T-helper 2 cell (primary cell): ENCODE measurements at places on chromosomes 12 and 14.

- no peak for DNase-seq
Measured at GRCh38 chr14:90632451-90632850, 183.8 kb downstream of the TTC7B start.

DNA sequence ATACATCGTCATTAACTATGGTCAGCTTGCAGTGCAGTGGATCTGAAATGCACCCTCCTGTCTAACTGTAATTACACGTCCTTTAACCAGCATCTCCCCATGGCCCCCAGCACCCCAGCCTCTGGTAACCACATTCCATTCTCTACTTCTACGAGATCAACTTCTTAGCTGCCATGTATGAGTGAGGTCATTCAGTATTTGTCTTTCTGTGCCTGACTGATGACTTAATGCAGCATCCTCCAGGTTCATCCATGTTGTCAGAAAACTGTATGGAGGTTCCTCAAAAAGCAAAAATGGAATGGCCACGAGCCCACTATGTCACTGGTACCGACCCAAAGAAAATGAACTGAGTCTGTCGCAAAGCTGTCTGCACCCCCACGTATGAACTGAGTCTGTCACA lies 107.3 kb downstream of the RIMBP2 start:
- DNase-seq = no peak

- no peak for DNase-seq
Measured at GRCh38 chr12:22692964-22693555, 68.1 kb downstream of the ETNK1 start.

DNA sequence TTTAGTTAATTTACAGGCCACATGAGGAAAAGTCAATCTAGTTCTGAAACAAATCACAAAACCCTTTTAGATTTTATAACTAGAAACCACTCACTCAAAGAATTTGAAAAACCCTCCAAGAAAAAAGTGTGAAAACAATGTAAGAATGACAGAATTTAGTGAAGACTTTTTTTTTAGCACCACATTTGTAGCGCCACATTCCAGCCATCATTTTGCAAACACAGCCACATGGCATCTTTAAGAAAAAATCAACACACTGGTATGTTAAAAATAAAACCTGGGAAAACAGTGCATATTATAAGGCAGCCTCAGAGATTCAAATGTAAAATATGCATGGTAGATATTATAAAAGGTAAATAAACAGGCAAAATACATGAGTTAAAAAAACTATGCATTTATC lies 22.3 kb upstream of the ALX1 start:
- DNase-seq = no peak

DNA sequence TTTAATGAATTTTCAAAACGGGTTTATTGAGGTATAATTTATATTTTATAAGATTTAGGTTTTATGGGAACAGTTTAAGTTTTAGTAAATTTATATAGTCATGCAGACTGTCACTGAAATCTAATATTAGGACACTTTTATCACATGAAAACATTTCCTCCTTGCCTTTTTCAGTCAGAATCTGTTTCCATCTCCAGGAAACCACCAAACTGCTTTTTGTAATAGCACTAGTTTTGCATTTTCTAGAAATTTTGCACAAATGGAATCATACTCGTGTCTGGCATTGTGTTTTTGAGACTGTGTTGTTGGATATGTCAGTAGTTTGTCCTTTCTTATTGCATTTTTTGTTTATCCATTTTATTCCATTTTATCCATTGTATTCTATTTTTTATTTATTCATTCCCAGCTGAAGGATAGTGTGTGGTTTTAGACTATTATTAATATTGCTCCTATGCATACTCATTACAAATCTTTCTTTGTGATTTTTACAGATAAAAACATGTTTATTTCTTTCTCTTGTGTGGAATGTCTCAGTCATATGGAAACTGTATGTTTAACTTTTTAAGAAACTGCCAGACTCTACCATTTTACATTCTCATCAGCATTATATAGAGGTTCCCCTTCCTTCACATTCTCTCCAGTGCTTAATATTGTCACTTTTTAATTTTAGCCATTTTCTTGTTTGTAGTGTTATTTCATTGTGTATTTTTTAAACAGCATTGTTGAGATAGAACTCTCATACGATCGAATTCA lies 26.5 kb downstream of the PALS1 start:
- DNase-seq = no peak

GRCh38 chr12:107042801-107043200 lies 50.5 kb downstream of the CRY1 start:
- DNase-seq = no peak

DNA sequence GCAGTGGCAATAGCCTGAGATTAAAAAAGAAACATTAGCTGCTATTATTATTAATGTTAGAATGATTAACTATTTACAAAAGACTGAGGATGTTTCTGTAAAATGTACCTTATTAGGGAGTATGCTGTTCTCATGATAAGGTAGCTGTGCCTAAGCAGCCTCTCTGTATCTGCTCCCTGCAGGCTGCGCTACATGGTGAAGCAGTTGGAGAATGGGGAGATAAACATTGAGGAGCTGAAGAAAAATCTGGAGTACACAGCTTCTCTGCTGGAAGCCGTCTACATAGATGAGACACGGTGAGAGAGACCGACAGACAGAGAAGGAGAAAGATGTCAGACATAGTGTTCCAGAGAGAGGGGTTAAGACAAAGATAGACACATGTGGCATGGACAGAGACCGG lies 17.4 kb downstream of the PDE1B start:
- no peak for DNase-seq

- no peak for DNase-seq
Measured at GRCh38 chr14:37384870-37385596, 187.3 kb downstream of the MIPOL1 start.

GRCh38 chr12:52496590-52497071 lies 3.6 kb upstream of the KRT6A start:
- no peak for DNase-seq

GRCh38 chr12:94545935-94546771 lies 86.5 kb upstream of the CEP83 start:
- DNase-seq = peak; percentile 15

DNA sequence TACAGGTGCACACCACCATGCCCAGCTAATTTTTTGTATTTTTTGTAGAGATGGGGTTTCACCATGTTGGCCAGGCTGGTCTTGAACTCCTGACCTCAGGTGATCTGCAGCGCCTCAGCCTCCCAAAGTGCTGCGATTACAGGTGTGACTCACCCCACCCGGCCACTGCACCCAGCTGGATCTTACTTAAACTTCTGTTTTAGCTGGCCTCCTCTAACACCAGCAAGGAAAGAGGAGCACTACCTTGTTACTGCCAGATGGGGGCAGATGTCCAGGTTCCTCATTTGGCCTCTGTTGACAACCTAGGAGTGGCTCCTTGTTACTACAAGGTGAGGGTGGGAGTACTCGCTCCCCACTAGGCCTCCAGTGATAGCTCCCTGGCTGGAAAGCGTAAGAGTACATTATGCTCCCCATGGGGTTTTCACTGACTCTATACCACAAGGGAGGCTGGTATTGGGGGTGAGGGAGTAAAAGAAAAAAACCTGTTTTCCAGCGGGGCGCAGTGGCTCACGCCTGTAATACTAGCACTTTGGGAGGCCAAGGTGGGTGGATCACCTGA lies 13.2 kb upstream of the ARF6 start:
- peak; percentile 55 for DNase-seq

GRCh38 chr12:71441836-71442566 lies 2.4 kb downstream of the LGR5 start:
- DNase-seq = no peak

- DNase-seq = no peak
Measured at GRCh38 chr14:65117769-65118745, 15.7 kb upstream of the MAX start.

GRCh38 chr12:3078086-3078820 lies 1.1 kb downstream of the TSPAN9 start:
- no peak for DNase-seq

DNA sequence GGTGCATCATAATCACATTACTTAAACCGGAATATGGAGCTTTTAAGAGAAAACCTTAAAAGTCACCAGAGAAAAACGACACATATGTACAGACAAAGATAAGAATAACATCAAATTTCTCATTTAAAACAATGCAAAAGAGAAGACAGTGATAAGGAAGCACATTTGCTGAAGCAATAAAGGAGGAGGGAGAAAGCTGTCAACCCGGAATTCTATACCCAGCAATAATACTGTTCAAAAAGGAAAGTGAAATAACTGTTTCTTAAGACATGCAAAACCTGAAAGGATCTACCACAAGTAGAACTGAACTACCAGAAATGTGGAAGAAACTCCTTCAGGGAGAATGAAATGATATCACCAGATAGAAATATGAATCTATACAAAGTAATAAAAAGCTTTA lies 15.4 kb downstream of the SLC6A13 start:
- DNase-seq = no peak

- DNase-seq = no peak
Measured at GRCh38 chr12:104080764-104081163, 16.4 kb downstream of the HCFC2 start.

DNA sequence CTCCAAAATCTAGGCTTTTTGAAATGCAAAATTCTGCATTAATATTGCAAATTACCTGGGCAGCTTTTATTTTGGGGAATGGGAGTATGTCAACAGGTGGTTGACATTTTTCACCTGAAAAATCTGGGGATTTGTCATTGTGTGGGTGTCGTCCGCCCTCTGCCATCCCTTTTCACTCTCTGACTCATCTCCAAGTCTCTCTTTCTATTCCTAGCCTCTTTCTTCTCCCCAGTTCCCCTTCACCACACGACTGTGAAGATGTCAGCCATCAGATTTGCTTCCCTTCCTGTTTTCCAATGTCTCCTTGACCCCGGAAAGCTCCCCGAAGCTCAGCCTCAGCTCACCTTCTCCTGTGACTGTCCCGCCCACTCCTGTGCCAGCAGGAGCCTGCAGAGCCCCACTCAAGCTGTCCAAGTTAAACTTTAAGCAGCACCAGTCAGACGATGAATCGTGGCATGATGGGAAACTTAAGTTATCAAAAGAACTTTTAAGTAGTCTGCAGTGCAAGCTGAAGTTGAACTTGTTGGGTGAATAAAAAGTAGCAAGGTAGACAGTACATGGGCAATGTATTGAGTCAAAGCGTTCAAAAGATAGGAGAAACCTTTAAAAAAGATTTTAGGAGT lies 590.2 kb downstream of the VRK1 start:
- DNase-seq = no peak

DNA sequence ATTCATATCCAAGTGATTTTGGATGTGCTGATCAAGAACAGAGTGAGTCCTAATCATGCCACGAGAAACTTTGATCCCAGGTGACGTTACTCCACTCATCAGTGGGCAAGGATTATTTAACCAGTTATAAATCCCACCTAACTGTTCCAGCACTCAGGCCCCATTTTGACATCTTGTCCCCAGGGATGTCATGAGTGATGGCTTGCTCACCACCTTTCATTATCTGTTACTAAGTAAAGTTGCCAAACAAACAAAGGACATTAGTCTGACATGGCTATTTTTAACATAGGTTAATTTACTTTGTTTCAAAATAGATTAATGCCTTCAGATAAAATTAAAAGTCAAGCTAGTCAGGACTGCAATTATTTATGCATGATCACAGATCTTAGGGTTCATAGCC lies 255.9 kb downstream of the ACSS3 start:
- DNase-seq = no peak

GRCh38 chr14:104799244-104800014 lies 1.5 kb upstream of the ZBTB42 start:
- DNase-seq = peak; percentile 31

DNA sequence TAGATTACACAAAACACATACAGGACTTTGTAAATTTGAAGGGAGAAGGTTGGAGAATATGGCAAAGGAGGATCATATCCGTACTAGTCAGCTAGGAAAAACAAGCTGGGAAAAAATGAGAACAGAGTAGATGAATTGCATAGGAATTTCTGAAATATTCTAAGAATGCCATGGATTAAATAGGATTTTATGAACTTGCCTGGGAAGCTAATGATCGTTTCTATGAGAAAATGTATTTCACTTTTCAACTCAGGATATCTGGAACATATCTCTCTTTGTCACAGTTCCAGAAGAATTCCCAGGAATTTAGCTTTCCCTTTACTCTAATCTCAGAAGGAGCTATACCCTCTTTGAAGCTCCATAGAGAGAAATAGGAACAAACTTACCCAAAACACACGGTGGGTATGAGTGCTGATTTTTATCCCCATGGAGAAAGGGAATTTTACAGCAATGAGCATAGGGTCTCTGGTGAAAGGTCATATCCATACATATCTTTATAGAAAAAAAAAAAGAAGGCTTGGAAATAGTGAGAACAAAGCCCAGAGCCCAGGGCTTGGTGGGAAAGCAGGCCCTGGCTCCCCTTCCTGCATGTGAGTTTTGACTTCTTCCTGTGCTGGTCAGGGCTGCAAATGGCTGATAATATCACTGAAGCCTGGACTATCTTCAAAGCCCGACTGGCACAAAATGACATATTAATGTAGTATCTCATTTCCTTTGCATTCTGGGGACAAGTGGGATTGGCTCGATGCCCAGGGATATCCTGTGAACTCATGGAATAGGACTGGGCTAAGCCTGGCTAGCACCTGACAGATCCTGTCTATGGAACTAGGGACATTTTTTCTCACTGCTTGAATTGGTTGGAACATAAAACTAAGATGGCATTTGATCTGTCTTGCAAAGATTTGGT lies 136.3 kb downstream of the AEBP2 start:
- no peak for DNase-seq

DNA sequence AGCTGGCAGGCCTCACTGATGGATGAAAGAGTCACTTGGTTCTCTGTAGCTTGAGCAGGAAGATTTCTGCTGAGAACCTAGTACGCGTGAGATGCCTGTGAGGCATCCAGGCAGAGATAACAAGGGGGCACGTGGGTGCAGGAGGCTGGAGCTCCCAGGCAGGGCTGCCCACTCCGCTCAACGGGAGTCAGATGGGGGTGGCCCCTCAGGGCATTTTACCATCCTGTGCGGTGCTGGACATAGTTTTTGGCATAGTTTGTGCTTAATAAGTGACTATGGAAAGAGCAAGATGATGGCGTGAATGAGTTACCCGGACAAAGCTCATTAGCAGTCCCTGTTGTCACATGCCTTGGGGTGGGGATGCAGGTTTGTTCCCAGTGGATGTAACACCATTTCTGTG lies 182.8 kb downstream of the TSPAN9 start:
- DNase-seq = no peak

DNA sequence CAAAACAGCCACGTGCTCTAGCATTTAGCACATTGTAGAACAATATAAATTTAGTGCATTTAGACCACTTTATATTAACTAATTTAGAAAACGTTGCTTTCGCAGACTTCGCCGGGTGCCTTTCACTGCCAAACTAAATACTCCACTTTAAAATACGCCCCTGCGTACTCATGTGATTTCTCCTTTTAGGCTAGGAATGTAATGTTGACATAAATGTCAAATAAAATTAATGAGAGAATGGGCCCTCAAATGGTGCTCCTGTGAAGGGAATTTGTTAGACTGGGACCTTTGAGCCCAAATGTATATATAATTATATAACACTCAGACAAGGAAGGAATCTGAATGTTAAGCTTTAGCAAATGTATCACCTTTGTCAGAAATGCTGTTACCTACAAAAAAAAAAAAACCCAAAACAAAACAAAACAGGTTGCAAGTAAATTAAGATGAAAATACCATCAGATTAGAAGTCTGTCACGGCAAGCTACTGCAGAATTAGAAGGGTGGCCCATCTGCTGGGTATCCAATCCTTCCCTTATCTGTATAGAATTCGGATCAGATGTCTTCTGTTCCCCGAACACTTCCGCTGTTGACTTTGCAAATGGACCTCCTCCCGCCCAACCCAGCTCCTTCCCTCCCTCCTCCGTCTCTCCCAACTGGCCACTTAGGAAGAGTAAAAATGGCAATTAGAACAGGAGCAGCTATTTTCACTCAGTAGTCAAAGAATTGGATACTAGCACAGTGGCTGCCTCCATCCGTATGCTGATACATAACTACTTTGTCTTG lies 159.3 kb upstream of the FOXN3 start:
- DNase-seq = no peak

- DNase-seq = no peak
Measured at GRCh38 chr14:23115039-23115731, 3.9 kb downstream of the CEBPE start.
